Non-pigmented ciliary epithelial cell (primary cell): ENCODE measurements at places on chromosomes 2 and 18.

DNA sequence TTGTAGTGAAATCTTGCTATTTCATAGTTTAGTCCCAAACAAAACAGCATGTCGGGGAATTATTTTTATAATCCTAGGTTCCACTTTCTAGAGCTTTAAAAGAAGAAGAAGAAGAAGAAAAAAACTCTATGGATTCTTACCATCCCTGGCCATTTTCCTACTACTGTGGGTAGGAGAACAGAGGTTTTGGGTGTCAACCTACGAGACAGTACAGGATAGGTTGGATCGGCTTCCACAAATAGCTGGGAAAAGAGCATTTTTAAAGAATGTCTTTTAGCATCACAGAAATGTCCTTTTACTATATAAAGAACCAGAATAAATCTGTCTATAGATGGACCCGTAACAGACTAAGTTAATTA lies 65.2 kb downstream of the RBMS1 start:
- DNase-seq = no peak

- DNase-seq = no peak
Observed at GRCh38 chr2:166957686-166958085, 69.4 kb downstream of the XIRP2 start.

GRCh38 chr18:64966667-64967066 lies 784.1 kb upstream of the CDH7 start:
- DNase-seq = no peak

GRCh38 chr18:36095936-36096519 lies 28.7 kb upstream of the RPRD1A start:
- peak; percentile 45 for DNase-seq

DNA sequence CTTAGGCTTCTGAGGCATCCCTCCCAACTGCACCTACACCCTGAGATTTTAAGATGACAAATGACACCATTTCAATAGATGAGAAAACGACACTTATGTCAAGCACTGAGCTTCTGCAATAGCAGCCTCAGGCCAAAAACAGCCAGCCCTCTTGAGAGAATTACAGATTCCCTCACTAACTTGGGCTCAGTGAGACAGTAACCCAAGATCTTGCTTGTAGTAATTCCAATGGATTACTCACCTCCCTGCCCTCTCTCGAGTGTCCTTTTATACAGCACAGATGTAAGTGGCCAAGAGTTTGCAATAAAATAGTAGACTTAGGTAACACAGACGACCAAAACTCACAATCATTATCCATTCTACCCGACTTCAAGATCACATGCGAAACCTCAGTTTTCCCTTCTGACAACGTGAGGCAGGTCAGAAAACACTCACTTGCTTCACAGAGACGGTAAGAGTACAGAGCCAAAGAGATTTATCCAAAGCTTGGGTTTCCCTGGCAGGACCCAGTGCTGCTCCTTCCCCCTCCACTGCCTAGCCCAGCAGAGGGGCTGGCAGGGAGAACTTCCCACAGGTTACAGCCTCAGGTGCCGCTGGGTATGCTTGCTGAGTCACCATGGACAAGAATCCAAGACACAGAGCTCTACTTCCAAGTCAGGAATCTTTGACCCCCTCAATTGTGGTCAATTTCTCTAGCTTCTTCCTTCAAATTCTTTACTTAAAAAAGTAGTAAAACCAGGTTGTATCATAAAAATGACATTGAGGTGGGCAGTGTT lies 181.4 kb downstream of the MYO5B start:
- no peak for DNase-seq

DNA sequence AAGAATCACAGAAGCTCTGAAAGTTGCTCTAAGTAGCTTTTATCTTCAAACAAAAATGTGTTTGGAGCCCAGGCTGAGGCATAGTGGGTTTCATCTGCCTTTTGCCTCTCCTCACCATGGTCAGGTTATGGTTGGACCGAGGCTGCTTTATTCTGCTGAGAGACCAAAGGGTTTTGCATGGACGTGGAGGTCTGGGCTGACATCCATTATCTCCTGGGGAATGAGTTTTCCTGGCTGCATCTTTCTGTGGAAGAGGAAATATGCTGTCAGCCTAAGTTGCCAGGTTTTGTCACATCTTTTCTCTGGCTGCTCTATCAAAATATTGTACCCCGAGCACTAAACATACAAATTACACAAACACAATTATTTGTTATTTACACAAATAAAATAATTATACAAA lies 223.2 kb downstream of the LDLRAD4 start:
- no peak for DNase-seq

DNA sequence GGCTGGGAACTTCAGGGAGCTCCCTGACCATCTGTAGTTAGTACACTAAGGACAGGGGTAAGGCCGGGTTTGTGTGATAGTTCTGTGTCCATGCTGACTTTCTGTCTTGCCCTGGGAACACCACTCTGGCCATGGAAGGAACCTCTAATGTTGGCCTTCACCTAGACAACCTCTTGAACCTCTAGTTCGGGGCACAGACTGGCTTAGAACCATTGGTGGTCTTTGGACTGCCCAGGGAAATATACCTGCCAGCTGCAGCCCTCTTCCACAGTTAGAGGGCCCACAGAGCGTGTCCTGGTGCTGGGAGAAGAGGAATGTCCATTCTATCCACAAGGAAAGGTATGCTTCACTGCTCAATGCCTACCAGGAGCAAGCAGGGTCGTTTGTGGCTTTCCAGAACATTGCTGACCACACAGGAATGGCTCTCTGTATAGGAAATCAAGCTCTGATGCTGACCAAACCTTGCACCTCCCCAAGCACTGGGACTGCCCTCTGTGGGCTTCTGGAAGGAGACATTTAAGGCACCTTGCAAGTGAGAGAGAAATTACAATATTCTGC lies 318.8 kb upstream of the EPAS1 start:
- DNase-seq = no peak
